AG09309 (cell line): ENCODE measurements at places on chromosomes 4 and X.

DNA sequence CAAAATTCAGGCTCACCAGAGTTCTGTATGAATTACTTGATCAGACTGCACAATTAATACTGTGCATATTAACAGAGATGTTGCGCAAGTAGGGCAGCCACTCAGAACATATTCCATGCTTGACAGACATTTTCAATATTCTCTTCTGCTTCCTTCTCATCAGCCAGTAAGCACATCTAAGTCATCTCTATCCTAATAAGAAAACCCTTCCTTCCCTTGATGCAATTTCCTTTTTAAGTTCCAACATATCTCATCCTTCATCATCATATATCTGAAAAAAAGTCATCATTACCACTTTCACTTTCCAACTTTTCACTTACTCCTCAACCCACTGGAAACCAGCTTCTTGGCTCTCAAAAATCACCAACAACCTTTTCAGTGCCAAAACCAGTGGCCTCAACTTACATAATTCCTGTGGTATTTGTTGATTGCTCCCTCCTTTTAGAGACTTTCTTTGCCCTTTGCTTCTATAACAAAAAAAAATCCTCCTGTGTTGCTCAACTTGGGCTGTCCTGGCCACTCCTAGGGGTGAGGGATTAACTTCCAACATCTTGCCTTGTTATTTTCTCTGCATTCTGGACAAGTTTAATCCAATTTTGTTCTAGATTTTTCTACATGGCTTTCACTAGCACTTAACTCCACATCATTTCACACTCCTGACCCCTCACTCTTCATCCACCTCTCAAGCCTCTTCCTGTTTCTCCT lies 14.1 kb downstream of the MBNL3 start:
- DNase-seq = no peak

DNA sequence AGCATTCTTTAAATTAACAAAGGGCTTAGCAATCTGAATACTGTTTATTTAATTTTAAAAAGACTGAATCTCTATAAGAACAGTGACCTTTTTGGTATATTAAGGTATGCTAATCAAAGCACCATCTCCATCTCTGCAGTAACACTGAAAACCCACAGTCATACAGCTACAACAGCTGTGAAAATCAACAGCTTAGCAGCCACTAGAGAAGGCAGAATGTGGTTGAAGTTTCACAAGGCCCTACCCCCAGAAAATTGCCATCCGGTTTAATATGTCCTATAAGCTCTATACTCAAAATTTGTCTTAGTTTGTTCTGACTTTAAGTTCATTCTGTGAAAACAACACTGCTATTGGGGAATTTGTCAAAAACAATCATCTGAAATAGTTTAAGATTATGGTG lies 128.7 kb downstream of the OPHN1 start:
- no peak for DNase-seq

- DNase-seq = no peak
These were observed 92.8 kb downstream of the AMMECR1 start for GRCh38 chrX:110224926-110225617.

DNA sequence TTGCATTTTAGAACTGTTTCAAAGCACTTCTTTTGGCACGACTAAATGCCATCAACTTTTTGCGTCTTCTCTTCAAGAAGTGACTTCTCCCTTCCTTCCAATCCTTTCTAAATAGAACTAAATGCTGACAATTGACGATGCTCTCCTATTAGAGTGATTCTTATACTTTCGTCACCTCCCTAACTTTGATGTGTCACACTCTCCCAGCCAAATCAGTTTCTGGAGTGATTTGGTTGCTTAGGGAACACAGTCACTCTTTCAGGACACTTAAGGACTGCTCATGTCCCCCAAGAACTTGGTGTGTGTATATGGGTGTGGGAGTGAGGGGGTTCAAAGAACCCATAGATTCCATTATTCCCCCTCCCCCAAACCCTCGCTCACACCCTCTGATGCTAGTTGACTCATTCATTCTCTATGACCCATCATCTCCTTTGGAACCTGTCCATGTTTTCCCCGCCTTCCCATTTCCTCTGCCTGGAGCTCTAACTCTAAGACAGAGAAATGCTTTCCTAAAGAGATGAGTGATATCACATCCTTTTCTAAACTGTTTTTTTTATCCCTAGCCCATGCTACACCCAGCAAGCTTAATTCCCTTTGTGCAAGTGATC lies 26.8 kb upstream of the AREG start:
- DNase-seq = peak; percentile 34

DNA sequence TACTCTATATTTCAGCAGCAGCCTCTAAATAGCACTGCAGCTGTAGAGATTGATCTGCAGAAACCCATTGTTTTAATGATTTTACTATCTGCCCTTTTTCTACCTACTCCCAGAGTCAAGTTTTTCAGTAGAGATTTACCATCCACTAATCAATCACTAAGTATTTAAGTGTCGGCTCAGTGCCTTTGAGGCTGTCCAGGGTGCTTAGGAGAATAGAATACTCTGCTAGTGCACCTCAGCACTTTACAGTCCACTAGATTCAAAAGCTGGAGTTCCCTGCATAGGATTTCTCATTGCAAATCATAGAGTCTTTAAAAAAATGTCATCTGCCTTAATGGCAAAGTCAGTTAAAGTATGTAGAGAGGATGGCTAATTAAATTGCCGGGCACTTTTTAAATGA lies 29.6 kb upstream of the ANAPC4 start:
- no peak for DNase-seq

DNA sequence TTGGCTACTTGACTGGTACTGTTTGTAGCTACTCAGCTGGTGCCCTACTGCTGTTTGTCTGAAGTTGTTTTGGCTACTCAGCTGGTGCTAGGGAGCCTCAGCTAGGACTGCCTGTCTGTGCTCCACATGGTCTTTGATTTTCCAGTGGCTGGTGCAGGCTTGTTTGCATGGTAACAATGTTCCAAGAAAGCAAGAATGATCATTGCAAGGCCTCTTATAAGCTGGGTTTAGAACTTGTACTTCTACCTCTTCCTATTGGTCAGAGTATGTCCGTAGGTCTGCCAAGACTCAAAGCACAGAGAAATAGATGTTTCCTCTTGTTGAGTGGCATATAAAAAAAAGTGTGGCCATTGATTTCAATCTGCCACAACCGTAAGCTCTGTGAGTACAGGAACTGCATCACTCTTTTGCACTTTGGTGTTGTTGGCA lies 17.6 kb downstream of the NFKB1 start:
- no peak for DNase-seq

- peak; percentile 28 for DNase-seq
These were observed 1.7 kb upstream of the PRRG1 start for GRCh38 chrX:37347420-37347819.

DNA sequence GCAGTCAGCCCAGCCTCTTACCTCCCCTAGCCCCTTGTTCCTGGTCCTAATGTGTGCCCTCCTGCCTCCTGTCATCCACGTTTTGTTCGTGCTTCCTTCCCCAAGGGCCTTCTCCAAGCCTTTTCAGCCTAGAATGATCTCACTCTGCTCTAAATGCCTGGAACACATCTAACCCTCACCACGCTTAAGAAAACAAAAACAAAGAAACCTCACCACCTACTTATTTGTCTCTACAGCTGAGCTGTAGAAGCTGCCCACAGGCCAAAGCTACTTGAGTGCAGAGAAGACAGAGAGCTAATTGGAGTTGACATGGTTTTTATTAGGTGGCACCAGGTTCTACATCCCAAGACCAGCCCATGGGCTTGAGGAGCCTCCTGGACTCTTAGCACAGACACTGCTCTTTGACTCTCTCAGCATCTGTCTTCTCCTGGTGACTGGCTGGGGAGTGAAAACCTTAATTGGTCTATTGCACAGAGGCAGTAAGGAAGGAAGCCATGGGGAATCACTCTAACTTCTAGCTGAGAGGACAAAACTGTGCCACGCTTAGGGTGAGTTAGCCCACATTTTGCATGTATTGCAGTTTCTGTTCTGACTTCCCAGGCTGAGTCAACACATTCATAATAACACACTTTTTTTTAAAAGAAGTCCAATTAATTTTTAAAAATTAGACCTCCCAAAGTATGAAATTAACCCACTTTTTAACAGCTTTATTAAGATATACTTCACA lies 52.3 kb upstream of the PDK3 start:
- no peak for DNase-seq

DNA sequence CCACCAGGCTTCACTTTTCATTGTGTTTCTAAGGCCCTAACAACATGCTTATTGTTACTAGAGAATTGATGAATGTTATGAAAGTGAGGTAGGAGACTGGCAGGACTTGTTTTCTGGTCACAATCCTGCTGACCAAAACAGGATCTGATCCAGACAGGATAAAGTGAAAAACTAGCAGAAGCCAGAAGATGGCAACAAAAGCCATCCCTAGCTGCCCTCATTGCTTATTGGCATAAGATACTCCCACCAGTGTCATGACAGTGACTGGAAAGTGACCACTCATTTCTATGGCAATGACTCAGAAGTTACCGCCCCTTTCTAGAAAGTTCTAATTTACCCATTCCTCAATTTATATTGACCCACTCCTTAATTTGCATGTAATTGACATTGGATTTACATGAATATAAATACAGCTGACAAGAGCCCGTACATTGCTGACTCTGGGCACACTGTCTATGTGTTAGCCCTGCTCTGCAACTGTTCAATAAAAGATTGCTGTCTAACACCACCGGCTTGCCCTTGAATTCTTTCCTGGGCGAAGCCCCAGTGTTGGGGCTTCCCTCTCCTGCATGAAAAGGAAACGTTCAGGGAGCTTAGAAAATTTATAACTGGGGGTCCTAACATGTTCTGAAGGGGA lies 30.0 kb upstream of the FGG start:
- DNase-seq = no peak

GRCh38 chr4:179040259-179040658 lies 1598.0 kb upstream of the AGA start:
- no peak for DNase-seq

DNA sequence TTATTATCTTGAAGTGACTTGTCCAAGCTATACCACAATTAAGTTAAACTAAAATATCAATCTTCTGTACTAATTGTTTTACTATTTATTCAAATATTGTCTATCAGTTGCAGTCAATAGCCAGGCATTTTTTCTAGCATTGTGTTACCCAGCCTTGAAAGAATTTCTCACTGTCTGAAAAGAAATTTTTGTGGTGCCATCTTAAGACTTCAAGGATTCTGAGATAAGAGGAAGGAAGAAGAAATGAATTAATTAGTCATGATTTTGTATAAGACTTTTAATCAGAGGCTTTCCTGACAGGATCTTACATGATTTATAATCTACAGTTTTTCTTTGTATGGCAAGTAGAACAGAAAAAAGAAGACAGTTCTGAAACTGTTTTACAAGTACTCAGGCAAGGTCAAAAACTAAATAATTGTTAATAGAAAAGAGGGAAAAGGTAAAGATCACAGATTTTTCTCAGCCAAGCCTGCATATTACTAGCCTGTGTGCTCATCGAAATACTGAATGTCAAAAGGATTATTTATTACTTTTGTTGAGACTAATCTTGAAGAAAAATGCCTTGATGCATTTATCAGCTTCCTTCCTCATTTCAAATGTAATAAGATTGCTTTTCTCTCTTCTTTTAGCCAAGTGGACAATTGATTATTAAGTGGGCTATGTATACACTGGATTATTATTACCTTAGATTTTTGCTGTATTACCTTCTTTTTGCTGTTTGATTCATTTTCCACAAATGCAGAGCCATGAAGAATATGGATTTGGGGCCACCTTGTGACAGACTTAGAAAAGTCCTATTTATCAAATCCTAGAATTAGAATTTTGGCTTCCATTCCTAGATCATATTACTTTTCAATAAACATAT lies 53.8 kb downstream of the CXCL1 start:
- DNase-seq = no peak
